ENCODE measurements at places on chromosomes 12 and 14. TPM values are rescaled to one million over a fixed set of nuclear protein-coding genes. Genes with fewer than 3 reads are reported as not detected.

The SRRM4 gene
- not detected for total RNA-seq

The SLC41A2 gene
- total RNA-seq = 6.8 TPM

The KRT78 gene
- not detected for total RNA-seq

The FIGNL2 gene
- under 0.01 TPM for total RNA-seq

The DDX24 gene
- 155 TPM for total RNA-seq

The ZNF410 gene
- total RNA-seq = 73.9 TPM

The CALCOCO1 gene
- total RNA-seq = 100.0 TPM

The LALBA gene
- not detected for total RNA-seq

The BHLHE41 gene
- 0.72 TPM for total RNA-seq
